ENCODE measurements at places on chromosomes 2 and 18.

DNA sequence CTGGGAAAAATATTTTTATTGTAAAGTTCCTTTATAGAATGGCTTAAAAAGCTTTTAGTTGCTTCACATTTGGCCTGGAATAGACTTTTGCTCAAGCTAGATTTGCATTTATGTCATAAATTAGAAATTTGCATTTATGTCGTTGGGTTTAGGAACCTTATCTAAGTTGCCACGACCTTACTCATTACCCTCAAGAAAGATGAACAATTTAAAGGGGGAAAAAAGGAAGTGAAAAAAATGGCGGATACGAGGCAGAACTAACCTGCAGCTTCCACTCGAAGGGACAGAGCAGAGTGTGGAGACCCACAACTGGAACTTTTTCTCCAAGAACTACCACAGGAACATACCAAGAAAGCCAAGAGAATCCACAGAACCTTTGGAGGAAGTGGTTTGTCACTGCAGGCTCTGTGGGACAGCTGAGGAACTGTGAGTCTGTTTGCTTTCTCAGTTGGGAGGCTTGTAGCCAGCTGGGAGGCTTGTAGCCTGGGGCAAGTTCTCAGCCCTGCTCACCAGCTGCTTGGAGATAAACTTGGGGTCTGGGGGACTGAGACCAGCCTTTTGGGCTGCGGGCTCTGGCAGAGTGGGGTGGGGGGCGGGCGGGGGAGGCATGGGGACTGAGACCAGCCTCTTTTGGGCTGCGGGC lies 349.9 kb upstream of the MEIS1 start:
- DNase-seq = no peak

GRCh38 chr18:62425465-62426190 lies 97.2 kb upstream of the ZCCHC2 start:
- DNase-seq = peak; percentile 83

GRCh38 chr2:80073134-80073561 lies 231.4 kb downstream of the LRRTM1 start:
- no peak for DNase-seq

DNA sequence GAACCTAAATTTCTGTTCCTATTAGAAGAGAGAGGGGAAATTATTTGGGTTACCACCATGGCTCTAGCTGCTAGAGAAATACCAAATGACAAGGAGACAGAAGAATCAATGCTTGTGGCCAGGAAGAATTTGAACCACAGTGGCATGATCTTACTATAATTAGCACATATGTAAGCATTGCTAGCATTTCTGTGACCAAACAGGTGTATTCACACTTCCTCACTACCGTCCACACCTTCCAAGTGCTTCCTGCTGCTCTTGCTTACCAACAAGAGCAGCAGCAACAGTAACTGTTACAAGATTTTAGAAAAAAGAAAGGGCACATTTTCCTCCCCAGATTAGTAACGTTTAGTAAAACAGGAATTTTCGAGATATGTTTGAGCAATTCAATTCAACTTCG lies 60.5 kb downstream of the CDH7 start:
- DNase-seq = no peak

DNA sequence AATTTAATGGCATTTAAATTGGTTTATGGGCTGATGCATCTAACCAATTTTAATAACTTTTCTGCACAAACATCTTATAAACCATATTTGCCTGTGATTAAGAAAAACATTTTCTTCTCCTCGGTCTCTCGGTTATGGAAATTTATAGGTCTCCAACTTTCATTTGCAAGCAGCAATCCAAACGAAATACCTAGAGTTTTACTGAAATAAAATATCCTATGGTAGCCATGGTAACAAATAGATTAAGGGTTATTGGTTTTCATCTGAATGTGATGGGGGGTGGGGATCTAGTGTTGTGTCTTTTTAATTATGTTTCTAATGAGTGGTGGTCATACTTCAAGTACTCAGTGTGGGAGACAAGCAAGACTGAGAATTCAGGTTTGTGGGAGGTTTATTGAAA lies 2.9 kb downstream of the KLHL29 start:
- DNase-seq = no peak
